T follicular helper cell (primary cell): ENCODE measurements at places on chromosomes 1 and 21.

DNA sequence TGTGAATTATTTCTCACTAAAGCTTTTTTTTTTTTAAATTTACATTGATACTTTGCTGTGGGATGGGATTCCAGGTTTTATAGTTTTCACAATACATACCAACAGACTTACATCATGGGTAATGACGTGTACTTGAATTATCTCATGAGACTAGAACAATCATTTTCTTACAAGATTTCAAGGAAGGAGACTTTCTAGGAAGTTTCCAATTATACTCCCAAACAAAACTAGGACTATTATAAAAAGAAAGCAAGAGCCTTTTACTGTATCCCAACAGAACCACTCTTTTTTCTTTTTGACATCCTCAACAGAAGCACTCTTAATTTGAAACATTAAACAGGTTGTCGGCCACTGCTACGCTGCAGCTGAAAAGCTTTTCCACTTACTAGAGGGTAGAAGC lies 48.7 kb downstream of the TESK2 start:
- no peak for DNase-seq

GRCh38 chr1:239558991-239559390 lies 172.6 kb downstream of the CHRM3 start:
- no peak for DNase-seq

- no peak for DNase-seq
These were observed 510 bp upstream of the UBIAD1 start for GRCh38 chr1:11272544-11272831.

DNA sequence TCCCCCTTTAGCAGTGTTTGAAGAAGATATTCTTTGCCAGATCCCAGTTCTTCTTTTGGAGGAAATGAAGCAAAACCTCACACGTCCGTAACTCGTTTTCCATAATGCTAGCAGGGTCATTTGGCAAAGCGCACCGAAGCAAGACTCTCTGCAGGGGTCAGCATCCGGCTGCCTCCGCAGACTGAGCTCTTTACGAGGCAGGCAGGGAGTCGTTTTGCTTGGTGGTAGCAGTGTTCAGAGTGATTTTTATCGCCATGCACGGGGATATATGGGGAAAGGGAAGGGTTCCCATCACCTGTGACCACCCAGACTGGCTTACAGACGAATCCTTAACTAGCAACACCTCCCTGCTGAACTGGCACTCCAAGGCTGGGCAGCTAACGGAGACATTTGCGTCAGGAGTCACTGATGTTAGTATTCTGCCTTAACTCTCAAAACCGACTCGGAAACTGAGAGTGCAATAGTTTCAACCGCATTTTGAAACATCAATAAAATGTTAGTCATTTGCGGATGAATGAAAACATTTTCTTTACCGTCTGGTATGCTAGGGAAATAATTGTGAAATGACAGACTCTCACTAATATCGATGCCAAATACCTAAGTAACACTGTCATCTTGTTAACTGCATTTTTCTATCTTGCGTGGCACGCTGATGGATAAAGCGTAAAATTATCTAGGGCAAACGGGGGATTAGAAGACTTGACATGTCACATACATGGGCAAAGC lies 2.2 kb upstream of the NEGR1 start:
- no peak for DNase-seq

- no peak for DNase-seq
These were observed 54.0 kb upstream of the BEND5 start for GRCh38 chr1:48830715-48831114.

DNA sequence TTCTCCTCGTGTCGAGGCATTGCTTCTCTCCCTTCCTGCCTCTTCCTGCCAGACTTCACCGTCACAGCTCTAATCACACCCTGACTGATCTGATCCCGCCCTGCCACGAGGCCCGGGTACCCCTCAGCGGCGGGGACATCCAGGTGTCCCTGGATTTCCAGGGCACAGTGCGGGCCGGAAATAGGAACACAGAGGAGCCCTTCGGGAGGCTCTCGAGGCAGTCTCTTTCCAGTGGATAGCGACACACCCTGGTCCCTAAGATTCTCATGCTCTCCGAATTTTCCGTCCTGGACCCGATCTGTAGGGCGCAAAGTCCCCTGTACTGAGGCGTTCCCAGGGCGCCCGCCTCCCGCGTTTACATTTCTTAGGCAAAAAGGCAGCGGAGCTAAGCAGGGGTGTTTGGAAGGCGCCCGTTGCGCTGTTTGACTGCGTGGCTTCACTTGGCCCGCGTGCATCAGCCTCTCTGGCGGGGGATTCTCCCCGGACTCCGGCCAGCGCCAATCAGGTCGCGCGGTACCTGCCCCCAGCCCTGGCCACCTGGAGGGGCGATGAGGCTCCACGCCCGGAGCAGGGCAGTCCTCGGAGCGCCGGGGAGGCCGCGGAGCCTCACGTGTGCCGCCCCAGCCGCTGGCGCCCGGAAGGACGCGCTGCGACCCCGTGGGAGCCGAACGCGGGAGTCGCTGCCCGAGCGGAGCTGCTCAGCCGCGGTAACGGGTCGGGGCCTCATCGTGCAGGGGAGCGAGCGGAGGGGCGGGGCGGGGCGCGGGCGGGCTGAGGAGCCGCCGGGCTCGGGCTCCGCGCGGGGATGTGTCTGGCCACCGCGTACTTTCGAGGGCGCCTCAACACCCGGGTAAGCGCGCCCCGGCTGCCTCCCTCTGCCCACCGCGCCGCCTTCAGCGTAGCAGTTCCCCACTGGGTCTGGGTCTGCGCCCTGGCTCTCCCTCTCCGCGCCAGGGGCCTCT lies at the start of gene FAM163A:
TSS of gene FAM163A (plus strand) at position 575 of the 962 bp plus-strand sequence. CDS start 69,807 bp downstream, outside the sequence.
- DNase-seq = no peak

GRCh38 chr1:206700445-206701036 lies 15.8 kb downstream of the MAPKAPK2 start:
- no peak for DNase-seq

- peak; percentile 5 for DNase-seq
These were observed 18.9 kb downstream of the CAP1 start for GRCh38 chr1:40059338-40059959.

GRCh38 chr1:34547046-34547674 lies 207.7 kb upstream of the GJB5 start:
- no peak for DNase-seq

- no peak for DNase-seq
These were observed 7.1 kb downstream of the DENND1B start for GRCh38 chr1:197768014-197768805.

GRCh38 chr1:37926038-37926924 lies 20.6 kb downstream of the INPP5B start:
- DNase-seq = no peak

GRCh38 chr1:9352377-9353134 lies 59.9 kb downstream of the SPSB1 start:
- no peak for DNase-seq

DNA sequence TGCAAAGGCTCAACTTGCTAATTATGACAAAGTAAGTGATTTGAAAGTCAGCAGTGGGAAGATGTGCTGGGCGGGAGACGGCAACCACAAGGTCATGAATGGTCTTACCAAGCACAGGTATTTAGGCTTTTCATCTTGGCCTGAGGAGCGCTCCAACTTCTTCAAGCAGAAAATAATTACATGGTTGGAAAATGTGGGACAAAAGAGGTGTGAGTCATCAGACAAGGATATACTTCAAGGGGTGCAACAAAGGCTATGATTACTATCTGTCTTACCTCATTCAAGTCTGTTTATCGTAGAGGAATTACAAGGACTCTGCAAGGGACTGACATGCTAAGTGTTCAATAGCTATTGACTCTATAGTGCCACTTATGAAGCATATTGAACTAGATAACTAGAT lies 2005.7 kb downstream of the MRPL39 start:
- no peak for DNase-seq

GRCh38 chr21:14699433-14700407 lies 153.6 kb upstream of the SAMSN1 start:
- no peak for DNase-seq

GRCh38 chr1:66353257-66353656 lies 180.7 kb upstream of the SGIP1 start:
- DNase-seq = no peak

DNA sequence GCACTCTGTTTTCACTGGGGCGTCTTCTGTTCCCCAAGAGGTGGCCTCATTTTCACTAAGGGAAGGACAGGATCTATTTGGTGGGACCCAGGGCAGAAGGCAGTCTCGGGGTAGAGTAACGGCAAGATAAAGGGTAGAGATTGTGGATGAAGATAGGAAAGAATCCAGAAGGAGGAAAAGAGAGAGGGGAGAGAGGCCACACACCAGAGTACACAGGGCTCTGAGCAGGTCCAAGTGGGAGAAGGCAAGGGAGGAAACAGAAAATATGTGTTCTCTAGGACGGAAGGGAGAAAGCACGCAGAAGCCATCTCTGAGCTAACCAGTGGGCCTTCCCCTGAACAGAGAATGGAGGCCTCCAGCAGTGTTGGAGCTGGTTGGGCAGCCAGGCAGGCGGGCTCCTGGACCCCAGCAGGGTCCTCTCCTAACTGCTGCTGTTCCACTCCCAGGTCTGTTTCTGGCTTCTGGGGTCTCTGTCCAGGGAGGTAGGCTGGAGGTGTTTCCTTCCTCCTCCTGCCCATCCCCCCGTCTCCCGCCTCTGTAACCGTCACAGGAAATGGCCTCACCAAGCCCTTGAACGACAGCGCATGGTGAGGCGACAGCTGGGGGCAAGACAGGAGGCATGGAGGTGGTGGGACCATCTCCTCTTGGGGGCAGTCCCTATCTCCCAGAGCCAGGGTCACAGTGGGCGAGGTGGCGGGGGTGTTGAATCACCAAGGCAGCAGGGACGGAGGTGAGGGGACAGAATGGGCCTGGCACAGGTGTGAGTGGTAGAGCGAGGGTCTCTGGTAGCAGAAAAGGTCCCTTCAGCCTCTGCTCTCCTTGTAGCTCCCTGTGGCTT lies 649 bp downstream of the PTPN7 start:
- DNase-seq = no peak

DNA sequence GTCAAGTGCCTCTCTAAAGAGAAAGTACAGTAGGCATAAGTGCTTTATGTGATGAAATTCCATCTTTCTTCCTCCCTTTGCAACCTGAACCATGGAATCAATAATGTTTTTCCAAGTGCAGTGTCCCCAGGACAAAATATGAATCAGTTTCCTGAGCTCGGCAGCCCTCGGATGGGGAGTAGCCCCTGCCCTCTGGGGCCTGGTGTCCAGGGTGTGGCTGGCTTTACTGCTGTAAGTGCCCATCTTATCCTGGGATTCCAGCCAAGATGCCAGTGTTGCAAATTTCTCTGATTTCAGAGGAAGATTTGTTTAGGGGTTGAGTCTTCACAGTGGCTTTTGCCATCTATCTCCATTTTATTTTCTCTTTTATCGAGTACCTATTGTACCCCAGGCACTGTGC lies 40.5 kb upstream of the SRP9 start:
- no peak for DNase-seq

DNA sequence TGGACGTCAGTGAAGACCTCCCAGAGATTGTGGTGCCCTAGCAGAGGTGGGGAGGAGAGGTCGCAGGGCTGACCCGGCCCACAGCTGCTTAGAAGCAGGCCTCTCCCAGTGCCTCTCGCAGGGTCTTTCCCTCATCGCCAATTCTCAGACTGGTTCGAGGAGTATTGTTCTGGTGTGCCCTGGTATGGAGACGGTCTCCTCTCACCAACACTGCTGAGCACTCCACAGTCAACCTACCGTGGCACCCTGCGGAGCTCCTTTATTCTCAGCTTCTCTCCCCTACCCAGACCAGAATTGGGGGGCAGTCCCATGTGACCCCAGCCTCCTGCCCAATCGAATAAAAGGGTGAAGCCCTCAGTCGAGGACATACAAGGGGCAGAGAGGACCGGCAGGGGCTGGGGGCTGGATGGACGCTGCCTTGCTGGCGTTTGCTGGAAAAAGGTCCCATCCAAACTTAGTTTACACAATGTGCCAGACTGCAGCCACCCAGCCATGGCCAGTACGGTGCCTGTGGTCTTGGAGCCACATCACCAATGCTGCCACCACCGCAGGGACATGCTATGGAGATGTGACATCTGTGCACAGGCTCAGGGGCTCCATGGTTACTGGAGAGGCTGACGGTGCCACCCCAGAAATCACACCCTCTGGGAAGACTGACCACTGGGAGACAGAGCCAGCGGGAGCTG lies 80.8 kb downstream of the STUM start:
- no peak for DNase-seq

- peak; percentile 20 for DNase-seq
These were observed 106.7 kb downstream of the HIVEP3 start for GRCh38 chr1:41812051-41812450.

DNA sequence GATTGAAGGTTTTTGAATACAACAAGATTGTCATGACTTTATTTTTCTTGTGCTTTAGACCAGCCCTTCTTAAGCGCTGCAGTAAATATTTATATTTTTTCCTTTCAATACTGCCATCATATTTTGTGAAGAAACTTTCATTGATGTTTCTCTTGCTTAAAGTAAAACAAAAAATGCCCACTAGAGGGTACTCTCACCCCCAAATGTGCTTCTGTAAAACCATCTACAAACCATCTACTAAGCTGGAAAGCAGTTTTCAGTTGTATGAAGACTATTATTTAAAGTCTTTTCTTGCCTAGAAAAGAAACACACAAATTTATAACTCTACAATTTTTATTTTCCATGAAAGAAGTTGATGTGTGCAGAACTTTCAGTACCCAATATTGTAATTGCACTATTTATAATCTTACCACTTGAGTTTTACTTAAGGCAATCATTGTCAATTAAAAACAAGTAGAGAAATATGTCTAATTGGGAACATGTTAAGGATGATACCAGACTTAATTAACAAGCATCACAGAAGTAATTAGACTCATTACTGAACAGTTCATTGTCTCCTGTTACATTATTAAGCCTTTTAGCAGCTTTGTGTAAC lies 10.7 kb downstream of the LEPR start:
- no peak for DNase-seq

GRCh38 chr21:40976198-40977109 lies 129.5 kb upstream of the DSCAM start:
- DNase-seq = no peak

DNA sequence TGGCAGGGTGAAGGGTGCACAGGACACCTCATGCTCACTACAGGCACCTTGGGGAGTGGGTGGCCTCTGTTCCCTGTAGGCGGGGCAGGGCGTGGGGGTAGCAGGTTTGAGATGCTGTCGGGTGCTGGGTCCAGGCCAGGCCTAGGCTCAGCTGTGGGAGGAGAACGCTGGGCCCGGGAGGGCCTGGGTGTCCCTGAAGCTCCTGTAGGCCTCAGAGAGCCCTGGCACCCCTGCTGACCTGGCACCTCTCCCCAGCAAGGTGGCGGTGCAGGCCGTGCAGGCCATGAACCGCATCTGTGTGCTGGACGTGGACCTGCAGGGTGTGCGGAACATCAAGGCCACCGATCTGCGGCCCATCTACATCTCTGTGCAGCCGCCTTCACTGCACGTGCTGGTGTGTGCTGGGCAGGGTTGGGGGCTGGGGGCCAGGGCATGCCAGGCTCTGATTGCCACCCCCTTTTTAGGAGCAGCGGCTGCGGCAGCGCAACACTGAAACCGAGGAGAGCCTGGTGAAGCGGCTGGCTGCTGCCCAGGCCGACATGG lies 2.5 kb upstream of the GJC2 start:
- no peak for DNase-seq

GRCh38 chr1:25618433-25618808 lies 1.8 kb downstream of the MAN1C1 start:
- no peak for DNase-seq

GRCh38 chr1:16971341-16972188 lies 8.9 kb downstream of the MFAP2 start:
- DNase-seq = no peak
